ENCODE measurements at places on chromosomes 2 and 18.

DNA sequence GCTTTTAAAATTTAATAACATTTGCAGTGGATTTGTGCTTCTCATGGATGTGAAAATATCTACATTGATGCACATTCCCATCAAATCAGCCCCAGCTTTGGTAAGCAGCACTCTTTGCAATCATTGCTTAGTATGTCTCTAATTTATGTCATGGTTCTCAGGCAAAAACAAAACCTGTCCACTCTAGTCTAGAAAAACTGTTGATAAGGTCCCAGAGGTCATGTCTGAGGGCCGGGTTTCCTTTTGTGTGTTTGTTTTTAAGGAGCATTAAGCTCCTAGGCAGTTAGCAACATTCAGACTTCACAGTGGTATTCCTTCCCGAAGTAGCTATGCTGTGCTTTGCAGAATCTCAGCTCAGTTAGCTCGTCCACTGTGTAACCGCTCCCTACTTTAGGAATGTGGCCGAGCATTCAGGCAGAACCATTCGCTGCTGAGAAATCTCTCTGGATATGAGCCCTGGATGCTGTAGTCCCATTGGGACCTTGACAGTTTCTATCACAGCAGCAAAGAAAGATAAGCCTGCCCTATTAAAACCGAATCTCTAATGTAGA lies 4.0 kb downstream of the DIPK1C start:
- no peak for DNase-seq

DNA sequence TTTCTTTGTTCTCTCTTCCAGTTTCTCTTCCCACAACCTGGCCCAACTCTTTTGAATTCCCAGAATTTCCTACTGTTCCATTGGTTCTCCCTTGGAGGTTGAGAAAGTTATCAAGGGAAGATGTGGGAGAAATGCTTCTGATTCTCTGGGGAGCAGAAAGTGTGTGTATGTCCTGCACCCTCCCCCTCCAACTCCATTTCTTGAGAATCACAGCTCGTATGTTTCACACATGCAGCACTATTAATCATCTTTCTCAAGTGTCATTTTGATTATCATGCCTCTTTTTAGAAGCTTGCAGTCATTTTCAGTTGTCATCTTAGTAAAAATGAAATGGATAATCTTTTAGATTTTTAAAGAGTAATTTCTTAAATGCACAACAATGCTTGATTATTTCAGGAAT lies 296.8 kb upstream of the SLC39A10 start:
- DNase-seq, result no peak

DNA sequence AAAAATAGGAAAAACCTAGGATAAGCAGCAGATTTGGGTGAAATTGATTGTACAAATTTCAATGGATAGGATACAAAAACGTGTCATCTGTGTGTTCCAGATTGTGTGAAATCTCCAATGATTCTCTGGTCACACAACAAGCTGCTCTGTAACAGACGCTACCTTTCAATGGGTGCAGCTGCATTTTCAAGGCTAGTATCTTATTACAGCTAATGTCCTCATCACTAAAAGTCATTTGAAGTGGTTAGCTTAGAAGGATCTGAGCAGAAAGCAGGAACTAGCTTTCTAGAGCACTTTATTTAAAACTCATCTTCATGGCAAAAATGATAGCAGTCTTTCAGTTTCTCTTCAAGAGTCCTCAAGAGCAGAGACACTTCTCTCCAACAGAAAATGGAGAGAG lies 364.6 kb downstream of the LRP1B start:
- no peak for DNase-seq

- no peak for DNase-seq
Observed at GRCh38 chr2:209425471-209426071, 1.7 kb downstream of the MAP2 start.

- no peak for DNase-seq
Observed at GRCh38 chr2:193841384-193842150, 1646.8 kb upstream of the TMEFF2 start.

- DNase-seq, result no peak
Observed at GRCh38 chr2:30457296-30457695, 10.2 kb downstream of the LCLAT1 start.

DNA sequence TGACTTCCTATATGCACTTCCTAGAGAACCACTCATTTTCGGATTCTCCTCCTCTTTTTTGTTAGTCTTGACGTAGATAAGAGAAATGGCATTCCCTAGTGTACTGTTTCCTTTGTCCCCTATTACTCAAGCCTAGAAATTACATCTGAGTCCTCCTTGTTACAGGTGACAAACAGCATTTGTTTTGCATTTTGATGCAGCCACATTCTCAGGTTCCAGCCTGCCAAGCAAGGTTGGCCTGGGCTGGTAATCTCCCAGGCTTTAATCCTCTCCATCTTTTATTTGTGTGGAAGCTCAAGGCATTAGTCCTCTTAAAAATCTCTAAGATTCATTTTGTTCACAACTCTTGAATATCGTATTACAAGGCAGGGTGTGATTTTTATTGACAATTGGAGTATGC lies 318.0 kb upstream of the NRP2 start:
- no peak for DNase-seq

- DNase-seq, result no peak
Observed at GRCh38 chr2:37829616-37830395, 95.3 kb upstream of the RMDN2 start.

- DNase-seq, result no peak
Observed at GRCh38 chr2:156896294-156896693, 361.2 kb upstream of the GALNT5 start.

DNA sequence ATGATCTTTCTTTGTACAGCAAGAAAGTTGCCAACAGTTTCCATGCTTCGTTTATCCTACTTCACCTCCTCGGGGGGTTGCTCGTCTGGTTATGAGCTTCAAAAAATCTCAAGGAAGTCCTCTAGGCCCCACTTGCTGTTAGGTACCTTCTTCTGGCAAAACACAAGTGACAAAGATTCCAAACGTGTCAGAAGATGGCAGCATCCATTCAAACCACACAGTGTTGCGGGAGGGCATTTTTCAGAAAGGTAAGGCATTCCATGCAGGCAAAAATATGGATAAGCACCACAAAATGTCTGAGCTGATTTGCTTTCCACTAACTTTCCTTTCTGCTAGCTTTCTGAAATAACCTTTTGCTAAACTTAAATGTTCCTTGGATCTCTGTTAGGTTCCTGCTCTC lies 13.2 kb upstream of the OR6B3 start:
- DNase-seq, result no peak

GRCh38 chr2:180983468-180984242 lies 3.2 kb downstream of the UBE2E3 start:
- peak; percentile 10 for DNase-seq

DNA sequence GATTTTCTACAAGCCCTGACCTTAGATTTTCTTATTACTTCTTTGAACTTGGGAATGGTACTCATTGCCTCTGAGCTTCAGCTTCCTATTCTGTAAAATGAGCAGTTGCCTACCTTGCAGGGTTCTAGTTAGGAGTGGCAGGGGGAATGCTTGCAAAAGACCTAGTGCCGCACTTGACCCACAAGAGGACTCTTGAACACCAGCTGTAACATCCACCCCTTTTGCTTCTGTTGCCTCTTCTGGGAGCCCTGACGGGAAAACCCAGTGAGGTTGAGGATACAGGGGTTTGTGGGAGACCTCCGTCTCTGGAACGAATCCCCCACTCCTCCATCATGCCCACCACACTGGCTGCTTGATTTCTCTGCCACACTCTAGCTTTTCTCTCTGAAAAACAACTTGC lies 27.1 kb upstream of the LBH start:
- DNase-seq, result no peak

GRCh38 chr2:11145350-11145749 lies 9.9 kb upstream of the SLC66A3 start:
- DNase-seq, result no peak

GRCh38 chr2:45739796-45740485 lies 88.5 kb downstream of the PRKCE start:
- no peak for DNase-seq

DNA sequence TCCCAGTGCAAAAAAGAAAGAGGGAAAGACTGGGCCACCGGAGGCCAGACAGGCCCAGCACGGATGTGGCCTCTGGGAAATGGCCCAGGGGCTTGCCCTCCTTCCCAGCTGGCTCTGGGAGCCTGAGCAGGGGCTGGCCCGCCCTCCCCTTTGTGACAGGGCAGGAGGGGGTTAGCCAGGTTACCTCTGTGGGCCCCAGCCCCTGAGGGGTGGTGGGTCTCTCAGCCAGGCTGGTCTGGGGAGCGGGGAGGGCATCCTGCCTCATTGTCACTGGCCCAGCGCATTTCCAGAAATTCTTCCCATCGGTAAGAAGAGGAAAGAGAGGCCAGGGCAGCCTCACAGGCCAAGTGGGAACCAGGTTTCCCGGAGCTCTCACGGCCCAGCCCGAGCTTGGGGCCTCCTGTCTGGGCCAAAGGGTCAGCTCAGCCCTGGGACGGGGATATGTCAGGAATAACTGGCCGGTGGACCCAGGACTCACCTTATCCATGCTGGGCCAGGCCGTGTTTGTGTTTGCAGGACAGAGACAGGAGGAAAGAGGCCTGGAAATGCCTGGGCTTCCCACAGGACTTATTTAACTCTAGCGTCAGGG lies 182.2 kb downstream of the ZFP36L2 start:
- no peak for DNase-seq

DNA sequence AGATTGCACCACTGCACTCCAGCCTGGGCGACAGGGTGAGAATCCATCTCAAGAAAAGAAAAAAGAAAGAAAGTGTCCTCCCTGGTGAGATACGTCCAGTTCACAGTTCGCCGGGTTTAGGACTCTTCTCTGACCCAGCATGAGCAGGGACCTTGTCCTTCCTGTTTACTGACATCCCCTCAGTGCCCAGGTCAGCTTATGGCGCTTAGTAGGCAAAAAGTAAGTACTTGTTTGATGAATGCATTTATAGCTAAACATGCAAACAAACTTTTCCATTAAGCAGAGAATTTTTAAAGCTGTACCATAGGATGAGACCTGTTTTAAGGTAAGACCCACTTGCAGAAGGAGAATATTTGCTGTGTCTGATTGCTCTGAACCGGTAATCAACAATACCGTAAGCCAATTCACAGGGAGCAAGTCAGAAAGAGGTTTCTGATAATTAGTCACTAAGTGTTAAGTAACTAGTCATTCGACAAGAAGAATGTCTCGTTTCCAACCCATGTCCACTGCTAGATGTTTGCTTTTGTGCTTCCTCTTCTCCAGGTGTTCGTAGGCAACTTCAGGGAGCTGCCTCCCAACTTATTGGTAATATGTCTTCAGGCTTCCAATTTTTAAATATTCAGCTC lies 40.0 kb downstream of the MOGAT1 start:
- no peak for DNase-seq

DNA sequence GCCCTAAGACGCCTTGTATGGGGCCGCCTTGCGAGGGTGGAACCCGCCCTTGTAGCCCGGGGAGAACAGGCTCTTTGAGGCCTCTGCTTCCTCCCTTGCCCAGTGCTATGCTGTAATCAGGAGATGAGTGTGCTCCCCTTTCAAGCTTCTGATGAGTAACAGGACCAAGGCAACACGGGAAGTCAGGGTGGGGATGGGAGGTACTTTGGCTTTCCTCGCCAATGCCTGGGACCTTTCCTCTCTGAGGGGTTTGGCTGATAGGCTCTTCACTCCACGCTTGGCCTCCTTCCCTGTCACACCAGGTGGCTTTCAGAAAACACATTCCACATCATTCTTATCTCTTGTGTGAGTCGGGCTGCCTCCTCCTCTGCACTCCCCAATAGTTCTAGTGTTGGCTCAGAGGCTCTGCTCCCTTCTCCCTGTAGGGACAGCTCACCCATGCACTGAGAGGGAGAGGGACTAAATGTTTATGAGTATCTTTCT lies 223.7 kb upstream of the TRIB2 start:
- DNase-seq, result no peak

DNA sequence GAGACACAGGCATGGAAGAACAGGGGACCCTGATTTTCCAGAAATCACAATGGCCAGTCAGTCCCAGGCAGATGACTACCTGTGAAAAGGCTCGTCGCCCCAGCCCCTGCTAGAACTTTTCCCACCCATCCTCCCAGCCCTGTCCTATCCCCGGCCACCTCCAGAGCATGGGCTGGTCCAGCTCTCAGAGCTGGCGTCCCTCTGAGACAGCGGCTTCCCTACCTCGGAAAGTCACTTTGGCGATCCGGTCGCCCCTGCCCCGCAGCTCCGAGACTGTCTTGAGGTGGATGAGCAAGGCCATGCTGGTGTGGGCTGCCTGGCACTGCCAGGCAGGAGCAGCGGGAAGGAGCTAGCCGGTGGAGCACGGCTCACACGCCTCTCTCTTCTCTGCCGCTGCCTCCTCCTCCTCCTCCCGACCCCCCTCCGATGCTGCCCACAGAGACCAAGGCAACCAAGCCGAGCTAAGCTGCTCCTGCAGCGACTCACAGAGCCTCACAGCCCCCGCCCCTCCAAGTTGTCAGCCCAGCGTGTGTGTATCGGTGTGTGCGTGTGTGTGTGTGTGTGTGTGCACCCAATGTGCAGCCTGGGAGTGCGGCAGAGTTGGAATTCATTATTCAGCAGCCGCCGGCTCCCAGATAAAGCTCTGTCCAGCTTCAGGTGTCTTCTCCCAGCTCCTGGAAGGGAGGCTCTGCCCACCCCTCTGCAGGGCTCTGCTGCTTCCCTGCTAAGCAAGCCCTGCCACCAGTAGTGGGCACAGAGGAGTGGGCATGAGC lies 80.5 kb upstream of the OTOF start:
- no peak for DNase-seq

DNA sequence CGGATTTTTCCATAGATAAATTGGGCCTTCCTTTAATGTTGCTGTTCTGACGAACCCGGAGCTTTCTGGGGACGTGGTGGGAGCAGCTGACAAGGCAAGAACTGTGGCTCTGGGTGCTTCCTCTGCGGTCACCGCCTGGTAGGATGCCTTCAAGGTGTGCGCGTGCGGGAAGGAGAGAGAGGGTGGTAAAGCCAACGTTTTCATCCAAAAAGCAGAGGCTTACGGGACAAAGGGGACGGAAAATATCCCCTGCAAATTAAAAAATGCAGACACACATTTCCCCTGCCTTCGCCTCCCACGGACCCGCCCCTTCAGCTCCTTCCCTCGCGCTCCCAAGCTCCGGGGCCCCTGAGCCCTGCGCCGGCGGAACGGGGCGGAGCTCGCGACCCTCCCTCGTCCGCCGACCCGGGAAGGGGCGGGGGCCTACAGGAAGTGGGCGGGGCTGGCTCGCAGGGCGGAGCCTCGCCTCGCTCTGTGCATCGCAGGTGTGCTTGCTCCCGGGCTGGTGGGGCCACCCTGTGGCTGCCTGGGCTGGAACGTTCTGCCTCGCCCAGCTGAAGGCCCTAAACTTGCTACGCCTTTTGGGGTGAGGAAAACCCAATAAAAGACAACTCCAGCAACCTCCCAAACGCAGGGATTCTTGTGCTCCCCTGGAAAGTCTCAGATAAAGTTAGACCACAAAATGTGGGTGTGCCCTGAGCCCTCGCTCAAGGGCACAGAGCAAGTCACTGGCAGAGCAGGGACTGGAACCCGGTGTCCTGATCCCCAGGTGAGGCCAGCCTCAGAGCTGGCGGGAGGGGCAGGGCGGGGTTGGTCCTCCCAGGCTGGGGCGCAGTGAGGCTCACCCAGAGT lies 25.4 kb upstream of the SLC66A3 start:
- DNase-seq, result peak; percentile 87

DNA sequence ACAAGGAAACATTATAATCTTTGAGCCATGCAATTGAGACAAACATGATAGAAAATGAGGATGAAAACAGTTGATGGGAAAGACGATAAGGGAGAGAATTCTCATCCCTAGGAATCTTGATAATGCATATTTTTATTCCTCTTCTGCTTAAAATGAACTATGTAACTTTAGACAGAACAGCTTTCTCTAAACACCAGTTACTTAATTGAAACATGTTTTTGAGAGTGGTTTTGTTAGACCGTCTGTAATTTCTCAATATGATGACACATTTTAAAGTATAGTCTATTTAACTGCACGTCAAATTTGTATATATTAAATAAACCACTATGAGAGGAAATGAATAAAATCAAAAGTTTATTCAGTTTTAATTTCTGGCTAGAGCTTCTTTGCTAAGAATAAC lies 1453.9 kb upstream of the NXPH2 start:
- no peak for DNase-seq
